Activated T-helper 1 cell treated with anti-CD3 and anti-CD28 coated beads, Interleukin-12 subunit alpha, Interleukin-12 subunit beta, Interleukin-2, Interleukin-4 antibody, amounts not matched to agents 30 ng/mL and 10 ng/mL and 1 ng/mL, durations not matched to agents 14 hours and 24 hours and 36 hours (primary cell): ENCODE measurements at places on chromosomes 3 and 15. TPM values are rescaled to one million over a fixed set of nuclear protein-coding genes. Genes with fewer than 3 reads are reported as not detected.

Gene AP3S2
- 21.4 and 24.7 TPM in 2 replicates for total RNA-seq

Gene LRRC34
- total RNA-seq, result 2.8 and 2.9 TPM in 2 replicates

DNA sequence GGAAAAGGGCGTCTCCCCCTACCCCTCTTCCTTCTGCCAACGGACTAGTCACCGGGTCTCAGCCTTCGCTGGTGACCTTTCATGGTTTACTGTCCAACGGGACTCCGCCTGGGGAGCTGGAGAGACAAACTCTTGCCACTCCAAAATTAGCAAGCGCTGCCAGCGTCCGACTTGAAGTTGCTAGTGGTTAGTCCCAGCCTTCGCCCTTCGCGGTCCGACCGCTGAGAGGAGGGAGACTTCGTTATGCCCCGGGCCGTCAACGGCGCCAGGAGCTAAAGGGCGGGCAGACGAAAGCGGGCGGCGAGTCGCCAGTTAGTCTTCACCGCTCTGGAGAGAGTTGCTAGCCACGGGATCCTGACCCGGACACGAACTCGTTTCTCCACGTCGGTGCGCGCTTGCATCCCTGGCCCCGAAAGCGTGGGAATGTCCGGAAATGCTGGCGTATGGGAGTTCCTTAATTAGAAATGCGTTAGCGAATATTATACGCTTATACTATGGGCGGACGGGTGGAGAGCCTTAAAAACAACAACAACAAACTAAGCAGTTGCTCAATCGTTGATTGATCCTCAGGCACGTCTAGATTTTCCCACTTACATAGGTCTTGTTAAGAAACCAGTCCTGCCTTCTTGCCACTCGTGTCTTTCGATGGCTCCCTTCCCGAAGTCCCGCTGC is 716 bp downstream of the SMC4 start:
- H3K27ac ChIP-seq, result peak overlapping the region; percentile 98
- peaks cover 65% of the 10 kb centered on the region for H3K4me1 ChIP-seq
- DNase-seq, result peak; percentile 26
- peaks cover 6% of the 10 kb centered on the region for H3K27me3 ChIP-seq

DNA sequence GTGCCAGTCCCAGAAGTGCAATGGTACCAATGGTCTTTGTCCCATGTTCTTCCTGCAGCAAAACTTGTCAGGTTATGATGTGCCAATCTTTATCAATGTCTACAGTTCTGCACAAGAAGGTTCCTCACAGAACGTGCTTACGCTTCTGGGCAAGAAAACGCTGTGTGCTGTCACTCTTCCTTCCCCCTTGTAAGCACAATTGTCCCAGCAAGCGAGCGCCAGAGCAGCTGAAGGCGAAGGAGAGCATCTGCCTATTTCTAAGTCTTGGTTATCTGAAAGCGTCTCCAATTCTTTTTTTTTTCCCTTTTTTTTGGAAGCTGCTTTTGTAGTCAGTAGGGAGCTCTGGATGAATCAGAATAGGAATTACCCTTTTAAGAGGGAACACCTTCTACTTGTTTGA is 514.4 kb downstream of the FGF12 start:
- no peak for DNase-seq
- no peak overlapping the region for H3K27ac ChIP-seq
- H3K27me3 ChIP-seq, result no peaks in the 10 kb centered on the region
- H3K4me1 ChIP-seq, result no peaks in the 10 kb centered on the region
- H3K4me3 ChIP-seq, result no peak overlapping the region

DNA sequence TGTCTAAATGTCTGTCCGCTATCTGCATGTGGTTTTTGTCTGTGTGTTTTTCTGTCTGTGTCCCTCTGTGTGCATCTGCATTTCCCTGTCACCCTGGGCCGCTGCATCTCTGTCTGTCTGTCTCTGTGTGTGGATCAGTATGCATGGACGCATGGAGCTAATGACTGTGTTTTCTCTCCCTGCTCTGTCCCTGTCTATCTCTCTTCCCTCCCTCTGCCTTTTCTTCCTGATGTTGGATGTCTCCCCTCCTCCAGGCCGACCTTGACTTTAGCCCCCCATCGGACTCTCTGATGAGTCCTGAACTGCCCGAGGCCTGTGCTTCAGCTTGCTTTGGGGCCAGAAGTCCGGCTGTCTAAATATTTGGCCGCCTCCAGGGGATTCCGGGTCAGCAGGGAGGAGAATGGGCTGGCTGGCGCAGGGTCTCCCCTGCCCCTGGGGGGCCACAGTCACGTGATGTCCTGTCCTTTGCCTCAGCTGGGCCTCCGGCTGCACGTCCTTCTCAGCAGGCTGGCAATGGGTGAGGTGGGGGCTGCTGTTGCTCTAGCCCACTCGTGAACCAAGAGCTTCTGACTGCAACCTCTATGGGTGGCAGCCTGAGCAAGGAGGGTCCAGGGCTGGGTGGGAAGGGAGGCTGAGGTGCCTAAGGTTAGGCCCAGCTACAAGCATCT is 3.7 kb downstream of the SLC38A3 start:
- no peaks in the 10 kb centered on the region for H3K36me3 ChIP-seq
- H3K4me1 ChIP-seq, result peaks cover 4% of the 10 kb centered on the region
- no peak overlapping the region for H3K27ac ChIP-seq
- DNase-seq, result no peak
- no peak overlapping the region for H3K4me3 ChIP-seq

- peaks cover 12% of the 10 kb centered on the region for H3K27me3 ChIP-seq
- peaks cover 6% of the 10 kb centered on the region for H3K4me1 ChIP-seq
- no peak for DNase-seq
- H3K36me3 ChIP-seq, result no peaks in the 10 kb centered on the region
- H3K27ac ChIP-seq, result no peak overlapping the region
These were observed 9.0 kb upstream of the ZSCAN2 start for GRCh38 chr15:84591815-84592214.

GRCh38 chr3:59816312-59816711 is 766.5 kb upstream of the CFAP20DC start:
- peaks cover 9% of the 10 kb centered on the region for H3K4me1 ChIP-seq
- H3K36me3 ChIP-seq, result peaks cover 12% of the 10 kb centered on the region
- no peaks in the 10 kb centered on the region for H3K27me3 ChIP-seq

DNA sequence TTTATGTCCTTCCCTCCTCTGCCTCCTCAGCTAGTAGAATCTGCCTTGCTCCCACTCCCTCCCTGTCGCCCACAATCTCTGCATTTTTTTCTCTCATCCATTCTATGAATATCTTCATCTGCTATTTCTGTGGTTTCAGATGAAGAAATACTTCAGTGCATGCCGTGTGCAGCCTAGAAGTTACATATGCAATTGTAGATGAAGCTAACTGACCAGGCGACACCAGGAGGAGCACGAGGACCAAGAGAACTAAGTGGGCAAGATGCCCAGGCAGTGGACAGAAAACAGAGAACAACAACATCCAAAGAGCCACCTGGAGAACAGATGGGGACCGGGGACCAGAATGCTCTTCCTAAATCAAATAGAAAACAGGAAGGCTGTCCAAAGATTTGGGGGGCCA is 121.4 kb upstream of the ATP11B start:
- no peak overlapping the region for H3K27ac ChIP-seq
- H3K27me3 ChIP-seq, result peaks cover 39% of the 10 kb centered on the region
- DNase-seq, result no peak

- H3K4me3 ChIP-seq, result no peak overlapping the region
- peaks cover 3% of the 10 kb centered on the region for H3K27me3 ChIP-seq
- peaks cover 3% of the 10 kb centered on the region for H3K36me3 ChIP-seq
- H3K4me1 ChIP-seq, result no peaks in the 10 kb centered on the region
- no peak for DNase-seq
These were observed 201.0 kb upstream of the BCL6 start for GRCh38 chr3:187946163-187946691.

DNA sequence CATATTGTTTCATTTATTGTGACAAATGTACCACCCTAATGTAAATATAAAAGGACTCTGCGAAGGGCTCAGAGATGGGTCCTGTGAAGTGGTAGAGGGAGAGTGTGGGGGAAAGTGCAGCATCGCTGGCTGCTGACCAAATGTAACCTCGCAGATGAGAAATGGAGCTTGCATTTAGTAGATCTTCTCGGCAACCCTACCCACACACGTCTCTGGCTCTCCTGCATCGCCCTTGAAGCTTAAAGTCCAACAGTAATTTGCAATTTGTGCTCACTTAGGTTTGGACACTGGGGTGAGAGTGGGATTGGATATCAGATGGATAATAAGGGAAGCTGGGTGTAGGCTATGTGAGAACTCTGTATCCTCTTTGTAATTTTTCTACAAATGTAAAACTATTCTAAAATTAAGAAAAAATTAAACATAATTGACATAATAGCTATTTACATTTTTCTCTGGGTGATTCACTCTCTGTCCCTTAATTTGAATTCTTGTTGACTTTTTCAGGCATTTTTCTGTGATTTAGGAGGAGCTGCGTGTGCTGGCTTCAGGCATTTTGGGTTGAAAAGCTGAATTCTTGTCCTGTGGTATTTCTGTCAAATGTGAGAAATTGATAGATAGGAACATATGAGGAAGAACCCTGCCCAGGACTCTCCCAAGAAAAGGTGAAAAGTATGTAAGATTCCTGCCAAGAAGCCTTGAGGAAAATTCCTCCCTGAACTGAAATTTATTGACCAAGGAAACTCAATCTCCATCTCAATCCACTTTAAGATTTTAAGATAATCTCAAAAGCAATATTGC is 524.7 kb upstream of the MCTP2 start:
- no peaks in the 10 kb centered on the region for H3K36me3 ChIP-seq
- H3K27ac ChIP-seq, result no peak overlapping the region
- DNase-seq, result no peak
- no peak overlapping the region for H3K4me3 ChIP-seq
